ENCODE measurements at places on chromosomes 5 and 9.

DNA sequence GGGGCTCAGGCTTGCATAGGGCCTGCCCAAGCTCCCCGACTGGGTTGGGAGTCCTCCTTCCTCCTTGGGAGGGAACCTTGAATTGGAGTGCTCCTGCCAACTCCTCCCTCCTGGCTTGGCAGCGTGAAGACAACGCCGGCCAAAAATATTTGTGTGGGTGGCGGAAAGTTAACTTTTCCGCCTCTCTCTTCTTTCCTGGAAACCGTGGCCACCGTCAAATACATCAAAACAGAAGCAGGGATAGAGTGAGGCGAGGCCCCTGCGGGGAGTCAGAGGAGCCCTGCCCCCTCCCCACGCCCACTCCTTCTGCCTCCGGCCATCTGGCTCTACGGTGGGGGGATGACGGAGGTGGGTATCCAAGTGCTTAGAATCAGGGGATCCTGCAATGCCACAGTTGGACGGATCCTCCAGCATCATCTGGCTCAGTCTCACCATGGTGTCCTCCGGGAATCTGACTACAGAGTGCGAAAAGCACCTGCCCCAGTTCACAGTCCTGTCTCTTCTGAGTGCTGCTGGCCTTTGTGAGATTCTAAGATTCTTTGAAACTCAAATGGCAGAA lies 25.2 kb upstream of the SYNPO start:
- H3K27me3 ChIP-seq = no peaks in the 10 kb centered on the region

- H3K36me3 ChIP-seq = no peaks in the 10 kb centered on the region
- H3K27ac ChIP-seq = no peak overlapping the region
- H3K4me1 ChIP-seq = peaks cover 4% of the 10 kb centered on the region
- H3K27me3 ChIP-seq = no peaks in the 10 kb centered on the region
- no peak for DNase-seq
Measured at GRCh38 chr5:133401731-133402347, 210.5 kb downstream of the FSTL4 start.

DNA sequence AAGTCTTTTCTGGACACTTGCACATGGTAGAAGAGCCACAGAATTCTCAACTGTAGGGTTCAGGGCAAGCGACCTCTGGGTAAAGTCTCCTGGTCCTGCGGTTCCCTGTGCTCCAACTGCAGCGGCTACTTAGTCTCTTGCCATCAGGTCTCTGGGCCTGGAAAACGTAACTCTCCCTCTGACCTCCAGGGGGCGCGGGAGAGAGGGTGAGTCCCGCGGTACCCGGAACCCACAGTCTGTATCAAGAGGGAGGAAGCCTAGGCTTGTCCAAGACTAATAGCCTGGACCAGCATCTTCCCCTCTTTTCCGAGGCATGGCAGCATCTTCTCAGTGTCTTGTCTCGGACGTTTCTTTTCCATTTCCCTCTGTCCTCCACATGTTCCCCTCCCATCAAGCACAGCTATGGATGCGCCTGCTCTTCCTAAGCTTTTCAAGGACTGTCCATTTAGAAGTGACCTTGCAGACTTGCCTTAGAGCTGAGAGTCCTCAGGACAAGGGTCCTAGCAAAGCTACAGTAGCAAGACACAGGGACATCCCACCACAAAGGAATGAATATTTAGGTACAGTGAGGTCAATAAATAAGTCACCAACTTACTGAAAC lies 59.3 kb downstream of the FSTL4 start:
- peaks cover 18% of the 10 kb centered on the region for H3K27me3 ChIP-seq
- no peaks in the 10 kb centered on the region for H3K36me3 ChIP-seq
- DNase-seq = peak; percentile 76

DNA sequence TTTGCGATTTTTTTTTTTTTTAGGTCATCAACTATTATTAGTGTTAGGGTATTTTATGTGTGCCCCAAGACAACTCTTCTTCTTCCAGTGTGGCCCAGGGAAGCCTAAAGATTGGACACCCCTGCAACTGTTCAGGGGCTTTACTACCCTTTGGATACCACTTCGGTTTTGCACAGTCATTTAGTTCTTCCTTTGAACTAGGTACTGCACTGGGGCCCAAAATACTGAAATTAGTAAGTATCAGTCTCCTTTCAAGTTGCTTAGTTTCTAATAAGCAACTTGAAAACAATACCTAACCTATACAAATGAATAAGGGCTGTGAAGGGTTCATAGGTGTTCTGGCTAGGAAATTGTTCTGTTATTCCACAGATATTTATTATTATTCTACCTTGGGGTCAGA lies 45.3 kb downstream of the CWC27 start:
- H3K27ac ChIP-seq = no peak overlapping the region
- H3K4me1 ChIP-seq = peaks cover 17% of the 10 kb centered on the region
- no peak overlapping the region for H3K4me3 ChIP-seq

GRCh38 chr5:44389090-44389822 lies at the start of gene FGF10:
TSS of gene FGF10 (minus strand) at chr5:44389420. CDS start at chr5:44388682, 738 bp downstream.
- no peak within 1 kb of the TSS for H3K27ac ChIP-seq
- peak within 1 kb of the TSS; percentile 52 for H3K4me3 ChIP-seq
- H3K36me3 ChIP-seq = no peaks in the 10 kb centered on the region
- peaks cover 13% of the 10 kb centered on the region for H3K4me1 ChIP-seq
- DNase-seq = peak; percentile 50

GRCh38 chr5:157956271-157956885 lies 97.4 kb upstream of the CLINT1 start:
- H3K4me1 ChIP-seq = peaks cover 12% of the 10 kb centered on the region
- no peak overlapping the region for H3K27ac ChIP-seq
- H3K36me3 ChIP-seq = no peaks in the 10 kb centered on the region
- H3K27me3 ChIP-seq = no peaks in the 10 kb centered on the region

DNA sequence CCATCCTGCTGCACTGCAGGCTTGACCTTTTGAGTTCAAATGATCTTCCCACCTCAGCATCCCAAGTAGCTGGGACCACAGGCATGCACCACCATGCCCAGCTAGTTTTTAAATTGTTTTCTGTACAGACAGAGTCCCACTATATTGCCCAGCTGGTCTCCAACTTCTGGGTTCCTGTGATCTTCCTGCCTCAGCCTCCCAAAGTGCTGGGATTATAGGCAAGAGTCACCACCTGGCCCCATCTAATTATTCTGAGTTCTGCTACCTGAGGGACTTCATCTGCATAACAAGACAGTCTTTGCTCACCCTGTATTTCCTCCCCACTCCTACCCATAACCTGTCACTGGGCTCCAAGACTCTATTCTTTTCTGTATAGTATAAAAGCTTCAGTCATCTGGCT lies 54.6 kb upstream of the CEMIP2 start:
- no peaks in the 10 kb centered on the region for H3K4me1 ChIP-seq
- no peaks in the 10 kb centered on the region for H3K27me3 ChIP-seq

DNA sequence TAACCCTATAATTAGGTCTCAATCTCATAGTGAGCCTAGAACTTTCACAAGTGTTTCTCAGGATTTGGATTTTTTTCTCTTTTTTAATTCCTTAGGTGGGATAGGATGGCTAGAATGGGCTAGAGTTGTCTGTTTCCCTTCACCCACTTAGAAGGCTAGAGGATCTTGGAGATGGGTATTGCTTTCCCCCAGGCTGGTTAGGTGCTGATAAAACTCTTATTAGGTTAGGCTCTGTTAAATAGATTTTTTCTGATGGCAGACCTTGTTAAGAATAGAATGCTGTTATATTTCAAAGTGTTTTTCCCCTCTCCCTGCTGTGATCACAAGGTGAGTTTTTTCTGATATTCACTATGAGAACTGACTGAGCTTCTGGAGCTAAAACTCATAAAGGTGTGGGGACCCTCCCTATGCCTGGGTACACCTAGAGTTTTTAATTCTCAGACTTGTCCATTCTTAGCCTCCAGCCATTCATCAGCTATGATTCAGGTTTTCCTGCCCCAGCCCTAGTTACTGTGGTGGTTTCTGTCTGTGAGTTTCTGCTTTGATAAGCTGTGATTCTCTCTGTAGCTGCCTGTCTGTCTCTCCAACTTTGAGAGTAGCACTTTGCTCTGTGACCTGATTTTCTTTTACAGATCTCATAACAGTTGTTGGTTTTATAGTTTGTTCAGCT lies 132.4 kb downstream of the HACD4 start:
- no peak overlapping the region for H3K27ac ChIP-seq
- no peaks in the 10 kb centered on the region for H3K27me3 ChIP-seq
- H3K4me3 ChIP-seq = no peak overlapping the region
- no peak for DNase-seq

DNA sequence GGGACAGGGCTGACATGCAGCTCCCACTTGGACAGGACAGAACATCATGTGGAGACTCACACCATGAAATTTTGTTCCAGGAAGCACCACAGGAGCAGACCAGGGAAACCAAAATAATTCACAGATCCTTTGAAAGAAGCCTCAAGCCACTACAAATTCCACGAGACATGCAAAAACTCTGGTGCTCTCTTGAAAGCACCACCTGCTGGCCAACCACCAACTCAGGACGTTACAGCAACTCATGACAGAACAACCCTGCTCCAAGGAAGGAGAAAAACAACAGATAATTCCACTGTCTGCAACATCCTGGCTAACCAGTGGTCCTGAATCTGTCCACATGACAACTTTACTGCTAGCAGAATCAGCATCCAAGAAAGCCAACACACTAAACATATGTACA lies 516.0 kb downstream of the SPATA31D1 start:
- no peaks in the 10 kb centered on the region for H3K4me1 ChIP-seq
- H3K4me3 ChIP-seq = no peak overlapping the region
- no peak for DNase-seq
- no peaks in the 10 kb centered on the region for H3K36me3 ChIP-seq
- no peak overlapping the region for H3K27ac ChIP-seq

DNA sequence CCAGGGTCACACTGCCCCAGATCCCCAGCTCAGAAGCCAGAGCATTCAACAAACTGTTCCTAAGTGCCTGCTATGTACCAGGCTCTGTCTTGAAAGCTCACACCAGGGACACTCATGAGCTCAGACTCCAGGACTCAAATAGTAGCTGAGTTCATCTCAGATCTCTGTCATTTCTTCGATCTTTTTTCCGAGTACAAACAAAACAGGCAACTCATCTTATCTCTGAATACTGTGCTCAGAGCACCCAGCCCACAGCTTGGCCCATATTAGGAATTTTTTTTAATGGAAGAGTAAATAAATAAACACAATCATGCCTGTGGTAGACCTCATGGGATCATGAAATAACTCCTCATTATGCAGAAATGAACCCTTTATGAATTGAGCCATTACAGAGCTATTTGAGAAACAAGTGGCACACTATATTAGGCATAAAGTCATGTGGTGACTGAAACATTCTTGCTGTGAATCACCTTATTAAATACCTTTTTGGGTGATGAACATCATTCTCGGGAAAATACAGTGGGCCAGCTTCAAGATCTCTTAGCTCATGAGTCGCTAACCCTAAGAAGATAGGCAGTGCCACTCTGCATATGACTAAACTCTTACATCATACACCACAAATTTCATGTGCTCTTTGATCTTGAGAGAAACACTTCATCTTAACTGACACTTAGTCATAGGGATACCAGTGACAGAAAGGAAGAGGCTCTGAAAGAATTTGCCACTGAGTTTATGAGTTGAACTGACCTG lies 9.9 kb downstream of the SH3RF2 start:
- H3K27ac ChIP-seq = peak overlapping the region; percentile 63
- H3K36me3 ChIP-seq = peaks cover 7% of the 10 kb centered on the region
- H3K27me3 ChIP-seq = no peaks in the 10 kb centered on the region
- H3K4me1 ChIP-seq = peaks cover 43% of the 10 kb centered on the region
- no peak overlapping the region for H3K4me3 ChIP-seq

DNA sequence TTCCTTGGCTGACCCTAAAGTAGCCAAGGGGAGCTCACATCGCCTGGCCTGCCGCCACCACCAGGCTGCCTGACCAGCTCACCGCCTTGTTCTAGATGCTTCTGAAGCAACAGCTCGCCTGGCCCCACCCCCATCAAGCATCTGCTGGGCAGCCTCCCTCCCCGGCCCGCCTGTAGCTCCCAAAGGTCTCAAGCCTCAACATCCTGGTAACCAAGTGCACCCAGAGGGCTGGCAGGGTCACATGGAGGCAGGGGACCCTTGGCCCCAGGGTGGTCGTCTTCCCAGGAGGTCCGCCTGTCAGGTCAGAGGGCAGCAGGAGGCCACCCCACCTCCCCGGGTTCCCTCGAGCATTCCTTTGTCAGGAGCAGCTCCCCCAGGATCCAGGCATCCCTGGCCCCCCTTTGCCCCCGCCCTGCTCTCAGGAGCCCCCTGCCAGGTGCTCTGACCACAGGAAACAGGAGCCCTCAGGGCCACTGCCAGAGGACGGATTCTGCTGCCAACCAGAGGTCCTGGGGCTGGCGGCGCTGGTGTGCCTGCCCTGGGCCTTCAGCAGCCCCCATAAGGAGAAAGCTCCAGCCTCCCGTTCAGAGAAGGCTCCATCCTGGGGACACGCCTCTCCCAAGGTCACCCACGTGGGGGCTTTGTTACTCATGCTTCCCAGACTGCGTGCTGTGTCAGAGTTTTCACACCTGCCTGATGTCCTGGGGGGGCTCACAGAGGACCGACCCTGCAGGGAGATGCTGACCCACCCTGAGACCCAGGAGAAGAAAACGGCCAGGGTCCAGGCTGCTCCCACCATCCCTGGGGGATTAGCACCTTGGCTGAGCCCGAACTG lies 3.5 kb upstream of the LRRC14B start:
- no peak for DNase-seq
- H3K4me1 ChIP-seq = peaks cover 3% of the 10 kb centered on the region
- H3K36me3 ChIP-seq = no peaks in the 10 kb centered on the region
- H3K4me3 ChIP-seq = no peak overlapping the region
- no peaks in the 10 kb centered on the region for H3K27me3 ChIP-seq

- DNase-seq = no peak
- H3K4me3 ChIP-seq = no peak overlapping the region
- no peaks in the 10 kb centered on the region for H3K4me1 ChIP-seq
Measured at GRCh38 chr5:179115845-179116524, 55.8 kb downstream of the ZNF354C start.

GRCh38 chr9:131603711-131604439 lies 58.6 kb downstream of the PRRT1B start:
- peaks cover 12% of the 10 kb centered on the region for H3K36me3 ChIP-seq
- H3K4me1 ChIP-seq = no peaks in the 10 kb centered on the region
- DNase-seq = no peak
- no peaks in the 10 kb centered on the region for H3K27me3 ChIP-seq
- H3K27ac ChIP-seq = no peak overlapping the region
- no peak overlapping the region for H3K4me3 ChIP-seq

DNA sequence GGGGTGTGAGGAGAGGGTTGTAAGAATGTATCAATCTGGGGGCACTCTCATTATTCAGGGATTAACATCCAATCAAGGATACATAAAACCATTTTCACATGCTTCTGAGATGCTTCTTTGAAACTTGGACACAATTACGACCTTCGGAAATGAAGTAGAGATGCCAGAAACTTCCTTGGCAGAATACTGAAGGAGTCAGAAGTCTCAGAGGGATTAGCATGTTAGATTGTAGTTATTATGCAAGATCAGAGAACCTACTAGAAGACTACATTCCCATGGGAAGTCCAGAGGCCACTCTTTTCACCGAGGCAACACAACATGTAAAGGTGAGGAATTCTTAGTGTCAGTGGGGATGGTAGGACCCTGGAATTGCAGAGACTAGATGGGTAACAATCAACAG lies 5.1 kb upstream of the SLC22A4 start:
- DNase-seq = no peak
- H3K27me3 ChIP-seq = no peaks in the 10 kb centered on the region
- H3K4me1 ChIP-seq = peaks cover 7% of the 10 kb centered on the region
- H3K27ac ChIP-seq = no peak overlapping the region

Data from A673 (cell line).